Cardiac fibroblast (primary cell): ENCODE measurements at places on chromosomes 5 and 9.
A peak's percentile ranks its signal among the peaks of the same experiment; 100 is the strongest.

GRCh38 chr5:72034770-72035169 is 72.5 kb upstream of the MAP1B start:
- no peak for DNase-seq

DNA sequence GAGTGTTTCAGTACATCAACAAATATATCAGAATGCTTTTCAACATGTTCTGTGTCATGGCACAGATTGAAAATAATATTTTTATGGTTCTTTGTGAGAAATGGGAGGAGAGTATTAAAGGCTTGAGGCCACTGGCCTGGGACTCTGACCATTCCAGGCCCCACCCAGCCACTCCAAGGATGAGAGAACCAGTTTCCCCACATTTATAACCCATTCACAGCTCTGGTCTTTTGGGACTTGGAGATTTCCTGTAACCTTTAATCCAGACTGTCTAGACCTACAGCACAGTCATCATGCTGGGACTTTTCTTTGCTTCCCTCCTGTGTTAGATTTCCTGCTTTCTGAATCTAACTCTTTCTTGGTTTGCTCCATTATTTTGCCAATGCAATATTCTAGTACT is 389.6 kb downstream of the KIAA0825 start:
- DNase-seq, result no peak

- no peak for DNase-seq
Observed at GRCh38 chr9:75531588-75531987, 358.9 kb upstream of the PCSK5 start.

DNA sequence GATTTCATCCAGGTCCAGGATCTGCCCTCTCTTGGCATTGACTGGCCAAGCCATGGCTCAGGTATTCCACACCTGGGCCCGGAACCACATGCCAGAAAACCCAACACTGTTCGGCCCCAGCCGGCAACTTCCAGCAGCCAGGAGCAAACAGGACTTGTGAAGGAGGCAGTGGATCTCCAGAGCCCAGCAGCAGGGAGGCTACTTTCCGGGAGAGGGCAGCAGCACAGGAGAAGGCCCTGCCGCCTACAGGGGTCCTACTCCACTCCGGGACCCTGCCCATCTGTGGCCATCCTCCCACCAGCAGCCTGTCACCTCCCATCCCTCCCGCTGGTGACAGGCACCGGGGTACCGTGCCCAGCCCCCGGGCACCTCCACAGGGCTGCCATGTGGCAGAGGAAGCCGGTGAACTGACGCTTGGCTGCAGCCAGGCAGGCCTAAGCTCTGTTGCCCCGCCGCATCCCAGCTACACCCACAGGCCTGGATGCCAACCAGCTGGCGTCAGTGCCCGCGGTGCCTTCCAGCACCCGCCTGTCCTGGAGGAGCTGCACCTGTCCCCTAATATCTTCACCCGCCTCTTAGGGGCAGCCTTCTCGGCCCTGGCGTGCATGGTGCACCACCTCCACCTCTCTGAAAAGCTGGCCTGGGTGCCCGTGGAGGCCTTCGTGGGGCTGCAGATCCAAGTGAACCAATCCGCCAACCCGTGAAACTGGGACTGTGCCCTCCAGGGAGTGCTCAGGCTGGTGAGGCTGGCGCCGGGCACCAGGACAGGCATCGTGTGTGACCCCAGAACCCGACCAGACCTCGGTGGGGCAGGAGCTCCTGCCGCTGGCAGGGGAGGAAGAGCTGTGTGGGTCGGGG is 18.9 kb upstream of the SLC30A5 start:
- no peak for DNase-seq

- DNase-seq, result peak; percentile 55
Observed at GRCh38 chr5:94288937-94289336, 329.5 kb downstream of the KIAA0825 start.

- no peak for DNase-seq
Observed at GRCh38 chr5:145588113-145588512, 247.0 kb downstream of the PRELID2 start.

GRCh38 chr5:114097570-114097969 is 264.3 kb upstream of the KCNN2 start:
- peak; percentile 2 for DNase-seq
